ENCODE measurements at places on chromosomes 3 and 15.
A peak's percentile ranks its signal among the peaks of the same experiment; 100 is the strongest.

GRCh38 chr15:99386391-99386790, 135.1 kb downstream of the LRRC28 start:
- no peak for DNase-seq

GRCh38 chr3:45506084-45506483, 88.5 kb upstream of the LIMD1 start:
- DNase-seq, result no peak

- DNase-seq, result no peak
Observed at GRCh38 chr15:100612539-100612938, 10.2 kb downstream of the ASB7 start.

- peak; percentile 28 for DNase-seq
Observed at GRCh38 chr3:71421820-71422566, 161.5 kb downstream of the FOXP1 start.

DNA sequence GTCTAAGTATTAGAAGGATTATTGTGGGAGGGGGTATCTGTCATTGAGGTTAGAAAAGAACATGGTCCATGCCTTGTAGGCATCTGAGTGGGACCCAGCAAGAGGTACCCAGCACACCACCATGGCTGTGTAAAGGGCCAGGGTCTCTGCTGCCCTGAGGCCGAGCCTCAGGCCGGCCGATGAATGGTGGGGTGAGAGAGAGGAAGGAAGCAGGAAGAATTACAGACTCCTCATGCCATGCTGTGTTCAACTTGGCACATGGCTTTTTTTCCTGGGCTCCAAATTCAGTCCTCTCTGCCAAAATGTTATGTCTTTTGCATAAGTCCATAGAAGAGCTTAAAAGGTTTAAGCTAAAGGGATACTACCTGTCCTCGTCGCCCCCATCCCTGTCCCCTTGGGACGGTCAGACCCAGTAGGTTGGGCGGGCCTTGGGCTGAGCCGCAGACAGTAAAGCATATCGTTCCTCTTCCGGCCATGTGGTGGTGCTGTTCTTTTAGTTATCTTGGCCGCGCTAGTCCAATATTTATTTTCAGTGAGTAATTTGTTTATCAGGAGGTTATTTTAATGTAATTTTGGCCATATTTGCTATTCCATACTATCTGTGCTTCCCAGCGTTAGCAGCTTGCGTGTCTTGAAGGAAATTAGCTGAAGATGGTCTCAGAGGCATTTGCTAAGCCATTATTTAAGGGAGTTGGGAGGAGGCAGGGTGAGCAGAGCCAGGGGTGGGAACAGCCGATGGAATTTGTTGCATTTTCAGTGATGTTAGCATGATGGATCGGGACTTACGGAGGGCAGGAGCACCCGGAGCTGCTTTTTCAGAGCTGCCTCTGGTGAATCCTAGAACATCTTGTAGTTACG, 152.4 kb downstream of the AGBL1 start:
- DNase-seq, result no peak

DNA sequence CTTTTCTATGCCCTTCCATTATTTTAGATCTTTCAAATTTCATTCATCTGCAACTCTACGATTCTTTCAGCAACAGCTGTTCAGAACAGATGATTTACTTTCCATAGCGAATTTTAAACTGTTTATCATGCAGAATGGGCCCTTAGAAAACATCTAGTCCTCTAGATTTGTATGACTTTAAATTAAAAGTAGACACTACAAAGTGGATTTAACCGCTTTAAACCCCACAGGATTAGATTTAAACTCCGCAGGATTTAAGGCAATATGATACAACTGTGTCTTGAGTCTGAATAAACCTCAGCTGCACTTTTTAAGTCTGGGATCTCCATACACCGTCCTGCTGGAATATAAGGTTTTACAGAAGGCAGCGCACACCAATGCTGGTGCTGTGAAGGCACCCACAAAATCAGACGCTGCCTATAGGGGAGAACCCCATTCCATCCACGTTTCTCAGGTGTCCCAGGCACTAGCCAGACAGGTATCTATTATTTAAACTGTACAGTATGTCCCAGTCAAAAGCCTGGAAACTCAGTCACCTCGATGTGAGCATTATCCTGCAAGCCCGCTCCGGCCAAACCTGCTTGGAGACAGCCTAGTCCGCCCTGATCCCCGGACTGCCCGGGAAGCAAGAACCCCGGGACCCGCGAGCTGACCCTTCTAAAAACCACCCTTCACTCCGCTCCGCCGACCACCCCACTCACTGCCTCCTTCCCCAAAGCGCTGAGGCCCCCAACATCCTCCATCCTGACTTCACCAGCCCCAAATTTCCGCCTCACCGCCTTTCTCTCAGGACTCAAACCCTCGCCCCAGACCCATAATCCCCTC, 768 bp downstream of the ANO10 start:
- no peak for DNase-seq

DNA sequence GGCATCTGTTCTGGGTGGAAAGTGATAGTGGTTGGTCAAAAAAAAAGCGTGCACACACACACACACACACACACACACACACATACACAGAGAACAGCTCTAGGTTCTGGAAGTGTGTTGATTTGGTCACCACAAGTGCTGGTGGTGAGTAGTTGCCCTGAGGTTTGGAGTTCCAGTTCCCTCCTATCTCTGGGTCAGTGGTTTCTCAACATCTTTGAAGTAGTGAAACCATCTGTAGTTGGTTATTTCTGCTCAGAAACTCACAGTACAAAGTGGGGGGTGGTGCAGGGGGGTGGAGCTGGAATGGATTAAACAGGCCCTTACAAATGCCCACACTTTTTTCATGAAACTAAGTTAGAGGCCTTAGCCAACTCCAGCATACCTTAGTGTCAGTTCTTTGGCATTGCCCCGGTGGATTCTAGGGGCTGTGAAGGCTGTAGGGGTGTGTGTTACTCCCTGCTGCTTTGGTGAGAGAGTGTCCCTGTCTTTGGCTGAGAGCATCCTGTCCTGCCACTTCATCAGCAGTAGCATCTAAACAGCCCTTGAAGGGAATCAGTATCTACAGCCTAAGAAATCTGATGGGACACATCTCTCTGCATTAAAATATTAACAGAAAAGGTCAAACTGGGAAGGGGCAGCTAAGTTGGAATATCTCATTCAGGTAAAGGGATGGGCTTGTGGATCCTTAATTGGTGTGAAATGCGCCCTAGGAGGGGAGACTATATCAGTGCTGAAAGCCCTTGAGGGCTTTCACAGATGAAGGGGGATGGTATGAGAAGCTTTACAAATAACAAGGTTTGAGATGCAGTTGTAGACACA, 20.6 kb downstream of the SMAD3 start:
- peak; percentile 38 for DNase-seq

GRCh38 chr3:151227266-151227806, 24.3 kb upstream of the GPR171 start:
- DNase-seq, result no peak

- no peak for DNase-seq
Observed at GRCh38 chr3:110234831-110235230, 836.8 kb upstream of the NECTIN3 start.

- DNase-seq, result no peak
Observed at GRCh38 chr3:110624576-110624975, 447.0 kb upstream of the NECTIN3 start.

DNA sequence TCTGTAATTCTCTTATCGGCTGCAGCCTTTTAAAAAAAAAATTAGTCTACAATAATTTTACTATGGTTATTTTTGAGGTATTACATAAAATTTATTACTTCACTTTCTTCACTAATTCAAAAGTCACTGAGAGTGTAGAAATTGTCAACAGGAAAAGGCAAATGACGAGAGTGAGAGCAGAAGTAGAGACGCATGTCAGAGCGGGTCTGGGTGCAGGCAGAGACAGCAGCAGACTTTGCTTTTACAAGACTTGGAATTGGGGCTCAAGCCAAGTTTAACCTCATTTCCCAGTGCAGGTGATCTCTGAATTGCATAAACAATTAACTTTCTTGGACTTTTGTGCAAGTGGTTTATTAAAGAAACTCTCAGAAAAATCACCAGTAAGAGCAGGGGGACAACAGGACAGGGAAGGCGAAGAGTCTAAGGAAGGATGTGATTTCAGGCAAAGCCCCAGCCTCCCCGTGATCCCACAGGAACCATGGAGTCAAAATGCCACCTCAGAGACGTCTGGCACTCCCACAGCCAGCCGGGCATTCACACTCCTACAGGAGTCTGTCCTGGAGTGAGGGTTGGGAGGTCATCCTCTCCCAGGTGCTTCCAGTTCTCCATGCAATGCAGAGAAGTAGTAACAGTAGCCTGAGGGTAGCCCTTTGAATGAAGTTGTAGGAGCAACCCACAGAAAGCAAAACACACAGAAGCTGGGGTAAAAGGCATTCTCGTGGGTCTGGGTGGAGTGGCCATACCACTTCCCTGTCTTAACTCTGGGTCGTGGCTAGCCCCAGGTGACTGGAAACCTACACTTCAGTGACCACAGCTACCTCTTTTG, 274.0 kb upstream of the TGFBR2 start:
- no peak for DNase-seq

- DNase-seq, result no peak
Observed at GRCh38 chr15:58396181-58396580, 35.6 kb upstream of the LIPC start.

GRCh38 chr3:47899495-47900108, 96.7 kb downstream of the DHX30 start:
- no peak for DNase-seq

- no peak for DNase-seq
Observed at GRCh38 chr15:88613074-88613944, 7.8 kb upstream of the AEN start.

GRCh38 chr15:80591938-80592825, 102.9 kb upstream of the ABHD17C start:
- no peak for DNase-seq

- DNase-seq, result no peak
Observed at GRCh38 chr3:16739541-16740105, 134.4 kb upstream of the DAZL start.

GRCh38 chr3:6392123-6392522, 468.8 kb upstream of the GRM7 start:
- no peak for DNase-seq

GRCh38 chr3:56019490-56020146, 448.6 kb downstream of the ERC2 start:
- DNase-seq, result no peak

DNA sequence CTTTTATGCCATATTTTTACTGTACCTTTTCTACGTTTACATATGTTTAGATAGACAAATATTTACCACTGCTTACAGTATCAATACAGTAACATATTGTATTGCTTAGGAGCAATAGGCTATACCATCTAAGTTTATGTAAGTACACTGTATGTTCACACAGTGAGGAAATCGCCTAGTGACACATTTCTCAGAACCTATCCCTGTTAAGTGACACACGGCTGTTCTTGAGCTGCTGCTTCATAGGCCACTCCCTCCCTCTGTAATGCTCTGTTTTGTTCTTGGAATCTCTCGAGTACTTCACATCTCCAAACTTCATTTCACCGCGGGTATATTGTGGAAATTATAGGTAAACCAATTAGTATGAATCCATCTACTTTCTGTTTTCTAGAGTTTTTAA, 13.4 kb upstream of the SELENOT start:
- DNase-seq, result no peak

DNA sequence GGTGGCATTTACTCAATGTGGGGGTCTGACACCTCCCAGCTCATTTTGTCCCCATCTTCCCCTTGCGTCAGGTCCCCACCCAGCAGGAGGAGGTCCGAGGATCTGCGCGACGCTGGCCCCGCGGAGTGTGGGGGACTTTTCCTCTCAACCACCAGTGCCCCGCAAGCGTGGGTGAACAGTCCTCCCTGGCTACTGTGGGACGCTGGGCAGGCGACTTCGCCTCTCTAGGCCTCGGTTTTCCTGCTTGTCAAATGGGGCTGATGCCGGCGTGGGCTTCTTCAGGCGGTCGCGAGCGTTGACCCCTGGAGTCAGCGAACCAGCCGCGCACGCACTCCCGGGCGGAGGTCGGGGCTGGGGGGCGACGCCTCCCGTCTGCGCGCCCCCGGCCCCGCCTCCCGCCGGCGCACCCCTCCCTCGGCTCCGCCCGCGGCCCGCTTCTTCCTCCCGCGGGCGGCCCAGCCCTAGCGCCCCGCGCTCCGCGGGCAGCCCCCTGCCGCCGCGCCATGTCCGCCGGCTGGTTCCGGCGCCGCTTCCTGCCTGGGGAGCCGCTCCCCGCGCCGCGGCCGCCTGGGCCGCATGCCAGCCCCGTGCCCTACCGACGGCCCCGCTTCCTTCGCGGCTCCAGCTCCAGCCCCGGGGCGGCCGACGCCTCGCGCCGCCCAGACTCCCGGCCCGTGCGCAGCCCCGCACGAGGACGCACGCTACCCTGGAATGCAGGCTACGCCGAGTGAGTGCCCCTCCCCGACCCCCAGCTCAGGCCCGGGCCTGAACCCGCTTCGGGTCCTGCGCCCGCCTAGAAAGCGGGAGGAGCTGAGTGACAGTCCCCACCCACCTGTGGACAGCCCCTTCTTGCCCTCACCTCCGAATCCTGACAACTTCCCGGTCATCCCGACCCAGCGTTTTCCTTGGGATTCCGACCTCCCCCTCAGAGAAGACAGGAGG, at the start of gene PPM1M:
Gene PPM1M (plus strand): TSS at position 438 of the 942 bp plus-strand sequence. CDS start 66 bp downstream, at position 504.
- no peak for DNase-seq

GRCh38 chr3:184553385-184553784, 8.2 kb upstream of the EPHB3 start:
- no peak for DNase-seq

- DNase-seq, result no peak
Observed at GRCh38 chr15:71131601-71132362, 16.5 kb downstream of the THSD4 start.

GRCh38 chr3:185739264-185739701, 85.6 kb downstream of the IGF2BP2 start:
- no peak for DNase-seq

DNA sequence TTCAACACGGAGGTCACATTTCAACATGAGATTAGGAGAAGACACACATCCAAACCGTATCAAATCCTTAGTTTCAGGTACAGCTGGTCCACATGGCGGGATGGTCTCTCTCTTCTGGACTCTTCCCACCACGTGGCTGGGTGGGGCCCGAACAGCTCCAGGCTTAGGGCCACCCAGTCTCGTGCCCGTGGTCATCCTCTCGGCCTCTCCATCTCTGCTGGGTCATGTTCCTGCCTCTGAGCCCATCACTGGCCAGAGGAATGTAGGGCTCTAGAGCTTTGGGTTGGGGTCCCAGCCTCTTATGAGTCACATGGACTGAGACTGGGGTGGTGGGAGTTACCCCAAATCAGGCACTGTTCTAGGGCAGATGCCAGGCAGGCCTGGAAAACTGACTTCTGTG, 12.2 kb downstream of the SYNM start:
- no peak for DNase-seq

DNA sequence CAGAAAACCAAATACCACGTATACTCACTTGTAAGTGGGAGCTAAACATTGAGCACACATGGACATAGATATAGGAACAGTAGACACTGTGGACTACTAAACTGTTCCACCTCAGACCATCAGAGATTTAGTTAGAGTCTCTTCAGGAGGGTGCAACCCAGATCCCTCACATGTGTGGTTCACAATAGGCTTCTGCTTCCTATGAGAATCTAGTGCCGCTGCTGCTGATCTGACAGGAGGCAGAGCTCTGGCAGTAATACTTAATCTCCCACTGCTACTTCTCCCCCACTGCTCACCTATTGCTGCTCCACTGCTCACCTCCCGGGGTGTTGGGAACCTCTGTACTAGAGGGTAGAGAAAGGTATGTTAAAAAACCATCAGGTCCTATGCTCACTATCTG, 533.3 kb downstream of the NSUN3 start:
- no peak for DNase-seq

All from stimulated activated CD8-positive, alpha-beta memory T cell treated with anti-CD3 and anti-CD28 coated beads, Interleukin-15, amount 100 ng/mL, for 48 hours (primary cell).